Stimulated activated naive CD8-positive, alpha-beta T cell treated with anti-CD3 and anti-CD28 coated beads, Interleukin-15, amount 100 ng/mL, for 72 hours (primary cell): ENCODE measurements at places on chromosomes 16 and 17.

GRCh38 chr17:63439687-63440086 lies 6.4 kb downstream of the CYB561 start:
- no peak for DNase-seq

DNA sequence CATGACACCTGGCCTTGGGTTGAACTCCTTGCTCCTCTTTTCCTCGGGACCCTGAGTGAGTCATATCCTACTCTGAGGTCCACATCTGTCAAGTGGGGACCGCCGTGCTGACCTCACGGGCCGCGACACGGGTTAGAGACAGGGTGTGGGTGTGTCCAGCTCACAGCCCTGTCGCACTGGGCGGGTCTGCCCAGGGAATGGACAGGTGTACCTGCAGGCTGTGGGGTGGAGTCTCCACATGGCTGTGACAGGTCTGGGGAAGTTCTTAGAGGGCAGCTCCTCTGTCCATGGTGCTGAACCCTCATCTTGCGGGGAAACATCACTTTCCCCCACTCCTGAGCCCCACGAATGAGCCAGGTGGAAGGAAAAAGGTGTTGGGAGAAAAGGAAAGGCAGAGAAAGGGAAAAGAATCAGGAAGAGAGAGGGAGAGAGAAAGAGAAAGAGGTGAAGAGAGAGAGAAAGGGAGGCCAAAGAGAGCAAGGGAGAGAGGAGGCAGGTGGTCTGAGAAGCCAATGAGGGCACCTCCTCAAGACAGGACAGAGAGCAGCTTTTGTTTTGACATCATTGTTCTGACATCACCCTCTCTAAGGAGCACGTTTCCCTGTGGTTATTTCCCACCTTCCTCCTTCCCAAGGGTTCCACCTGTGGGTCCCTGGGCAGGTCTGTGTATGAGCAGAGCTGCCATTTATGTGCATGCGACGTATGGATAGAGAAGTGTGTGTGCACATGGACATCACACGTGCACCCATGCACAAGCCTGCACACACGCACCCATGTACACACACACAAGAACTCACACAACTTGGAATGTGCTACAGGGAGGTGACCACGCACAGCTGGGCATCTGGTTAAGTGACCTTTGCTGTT lies 32.6 kb upstream of the CBFA2T3 start:
- DNase-seq: no peak

- no peak for DNase-seq
Measured at GRCh38 chr17:40975516-40975915, 8.6 kb downstream of the KRT40 start.

DNA sequence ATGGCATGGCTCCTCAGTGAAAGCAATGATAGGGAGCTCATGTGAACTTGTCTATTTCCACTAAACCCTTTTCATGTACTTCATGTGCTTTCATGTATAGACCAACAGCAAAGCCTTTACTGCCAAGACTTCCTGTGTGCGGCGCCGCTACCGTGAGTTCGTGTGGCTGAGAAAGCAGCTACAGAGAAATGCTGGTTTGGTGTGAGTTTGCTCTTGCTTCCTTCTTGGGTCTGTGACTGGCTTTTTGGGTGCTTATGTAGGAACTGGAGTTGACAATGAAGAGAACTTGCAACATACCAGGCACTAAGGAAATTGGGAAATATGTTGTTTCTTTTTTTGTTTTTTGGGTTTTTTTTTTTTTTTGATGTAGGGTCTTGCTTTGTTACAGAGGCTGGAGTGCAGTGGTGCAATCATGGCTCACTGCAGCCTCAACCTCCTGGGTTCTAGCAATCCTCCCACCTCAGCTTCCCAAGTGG lies 5.7 kb downstream of the SNX11 start:
- DNase-seq: peak; percentile 33

- no peak for DNase-seq
Measured at GRCh38 chr17:76447931-76448652, 4.9 kb downstream of the UBE2O start.

- DNase-seq: no peak
Measured at GRCh38 chr17:28008513-28008912, 34.0 kb upstream of the NLK start.

DNA sequence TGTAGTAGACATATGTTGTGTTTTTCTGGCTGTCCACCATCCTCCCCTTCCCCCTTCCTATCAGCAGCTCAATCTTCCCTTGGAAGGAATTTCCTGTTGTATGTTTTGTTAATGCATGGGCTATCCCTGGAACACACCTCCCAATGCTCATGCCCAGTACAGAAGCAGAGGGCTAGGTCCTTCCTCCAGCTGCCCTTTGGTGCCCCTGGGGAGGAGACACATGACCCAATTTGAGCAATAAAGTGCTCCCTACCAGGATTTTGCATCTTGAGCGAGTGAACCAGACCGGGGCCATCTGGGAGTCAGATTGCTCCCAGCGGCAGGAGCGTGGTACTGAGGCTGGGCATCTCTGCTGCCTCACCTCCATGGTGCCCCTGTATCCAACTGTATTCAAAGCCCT lies 141.5 kb upstream of the MED13 start:
- DNase-seq: no peak
